ENCODE measurements at places on chromosomes 3 and 15.

DNA sequence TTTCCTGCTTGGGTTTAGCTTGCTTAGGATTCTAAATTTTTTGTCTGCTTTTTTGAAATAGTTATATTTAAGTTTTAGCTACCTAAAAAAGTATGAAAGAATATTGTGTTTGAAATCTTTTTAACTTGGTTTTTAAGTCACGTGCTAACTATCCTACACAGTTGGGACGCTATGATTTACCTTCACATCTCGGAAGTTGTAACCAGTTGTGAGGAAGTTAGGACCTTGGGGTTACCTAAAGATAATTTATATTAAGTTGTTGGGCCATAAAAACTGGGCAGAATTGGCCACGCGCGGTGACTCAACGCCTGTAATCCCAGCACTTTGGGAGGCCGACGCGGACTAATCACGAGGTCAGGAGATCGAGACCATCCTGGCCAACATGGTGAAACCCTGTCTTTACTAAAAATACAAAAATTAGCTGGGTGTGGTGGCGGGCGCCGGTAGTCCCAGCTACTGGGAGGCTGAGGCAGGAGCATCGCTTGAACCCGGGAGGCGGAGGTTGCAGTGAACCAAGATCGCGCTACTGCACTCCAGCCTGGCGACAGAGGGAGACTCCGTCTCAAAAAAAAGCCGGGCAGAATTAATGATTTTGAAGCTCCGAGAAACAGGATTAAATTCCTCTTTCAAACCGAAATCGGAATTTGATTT, 1.0 kb downstream of the ZFAND6 start:
- H3K36me3 ChIP-seq: no peaks in the 10 kb centered on the region
- peaks cover 21% of the 10 kb centered on the region for H3K4me1 ChIP-seq
- DNase-seq: no peak
- peak overlapping the region; percentile 95 for H3K27ac ChIP-seq
- peaks cover 9% of the 10 kb centered on the region for H3K27me3 ChIP-seq
- peak overlapping the region; percentile 85 for H3K4me3 ChIP-seq

DNA sequence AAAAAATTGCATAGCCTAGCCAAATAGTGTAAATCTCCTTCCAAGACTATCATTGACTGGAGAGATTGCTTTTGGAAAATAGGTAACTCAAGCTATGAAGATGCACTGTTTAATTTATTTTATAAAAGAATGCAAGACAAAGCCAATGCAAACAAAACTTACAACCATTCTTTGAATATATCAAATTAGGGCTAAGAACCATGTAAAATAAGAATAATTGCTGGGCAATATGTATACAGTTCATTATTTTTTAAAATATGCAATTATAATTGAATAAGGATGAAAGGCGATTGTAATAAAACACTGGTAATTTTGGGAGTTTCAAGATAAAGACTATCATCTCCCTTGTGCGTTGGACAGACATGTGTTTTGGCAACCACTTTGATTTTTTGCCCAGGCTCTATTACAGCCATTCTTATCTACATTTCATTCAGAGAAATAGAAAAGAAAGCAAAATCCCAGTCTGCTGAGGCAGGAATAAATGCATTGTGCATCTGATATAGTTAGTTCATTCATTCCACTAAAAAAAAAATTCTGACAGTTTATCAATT, 242.3 kb upstream of the ROBO1 start:
- DNase-seq: no peak
- no peak overlapping the region for H3K4me3 ChIP-seq
- no peaks in the 10 kb centered on the region for H3K36me3 ChIP-seq
- H3K4me1 ChIP-seq: no peaks in the 10 kb centered on the region

DNA sequence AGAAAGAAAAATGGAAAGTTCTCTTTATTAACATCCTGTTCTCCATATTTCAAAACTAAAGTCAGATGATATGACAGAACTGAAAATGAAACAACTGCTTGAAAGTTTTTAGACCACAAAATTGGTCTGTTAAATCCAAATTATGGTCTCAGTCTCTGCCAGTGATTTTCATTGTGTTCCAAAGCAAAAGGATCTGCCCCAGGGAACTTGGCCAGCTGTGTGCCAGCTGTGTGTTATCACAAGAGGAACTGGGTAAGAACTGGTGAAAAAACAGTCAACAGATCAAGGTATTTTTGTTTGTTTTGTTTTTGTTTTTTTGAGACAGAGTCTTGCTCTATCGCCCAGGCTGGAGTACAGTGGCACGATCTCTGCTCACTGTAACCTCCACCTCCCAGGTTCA, 323.3 kb downstream of the CTNNB1 start:
- no peaks in the 10 kb centered on the region for H3K4me1 ChIP-seq
- no peak for DNase-seq
- no peak overlapping the region for H3K27ac ChIP-seq
- no peaks in the 10 kb centered on the region for H3K36me3 ChIP-seq

DNA sequence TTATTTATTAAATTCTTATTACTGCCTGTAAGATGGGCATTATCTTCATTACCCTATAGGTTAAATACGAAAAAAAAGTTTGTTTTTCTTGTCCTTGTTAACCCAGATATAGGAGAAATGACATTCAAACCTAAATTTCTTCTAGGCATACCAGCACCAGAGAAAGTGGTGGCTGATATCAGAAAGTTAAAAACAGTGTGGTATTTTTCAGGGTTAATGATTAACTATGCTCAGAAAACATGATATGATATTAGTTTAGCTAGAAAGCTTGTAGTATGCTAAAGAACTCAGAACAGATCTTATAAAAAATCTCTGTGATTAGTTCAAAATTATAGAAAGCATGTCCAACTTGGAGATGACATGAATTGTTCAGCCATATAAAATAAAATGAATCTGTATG, 630.5 kb upstream of the EPHA6 start:
- no peak overlapping the region for H3K27ac ChIP-seq
- no peaks in the 10 kb centered on the region for H3K27me3 ChIP-seq
- no peaks in the 10 kb centered on the region for H3K36me3 ChIP-seq
- H3K4me1 ChIP-seq: peaks cover 1% of the 10 kb centered on the region
- DNase-seq: no peak
- no peak overlapping the region for H3K4me3 ChIP-seq

GRCh38 chr3:129226374-129226773, 23.0 kb upstream of the COPG1 start:
- no peaks in the 10 kb centered on the region for H3K27me3 ChIP-seq
- DNase-seq: no peak
- H3K4me1 ChIP-seq: no peaks in the 10 kb centered on the region
- no peak overlapping the region for H3K4me3 ChIP-seq

Data from progenitor cell of endocrine pancreas (in vitro differentiated cells).